ENCODE measurements at places on chromosomes 13 and 19. TPM values are rescaled to one million over a fixed set of nuclear protein-coding genes. Genes with fewer than 3 reads are reported as not detected.

- H3K4me3 ChIP-seq: no peak overlapping the region
- H3K36me3 ChIP-seq: no peaks in the 10 kb centered on the region
- no peaks in the 10 kb centered on the region for H3K27me3 ChIP-seq
- H3K4me1 ChIP-seq: peaks cover 49% of the 10 kb centered on the region
- peak overlapping the region; percentile 27 for H3K27ac ChIP-seq
Measured at GRCh38 chr13:26323764-26324163, 69.8 kb downstream of the CDK8 start.

DNA sequence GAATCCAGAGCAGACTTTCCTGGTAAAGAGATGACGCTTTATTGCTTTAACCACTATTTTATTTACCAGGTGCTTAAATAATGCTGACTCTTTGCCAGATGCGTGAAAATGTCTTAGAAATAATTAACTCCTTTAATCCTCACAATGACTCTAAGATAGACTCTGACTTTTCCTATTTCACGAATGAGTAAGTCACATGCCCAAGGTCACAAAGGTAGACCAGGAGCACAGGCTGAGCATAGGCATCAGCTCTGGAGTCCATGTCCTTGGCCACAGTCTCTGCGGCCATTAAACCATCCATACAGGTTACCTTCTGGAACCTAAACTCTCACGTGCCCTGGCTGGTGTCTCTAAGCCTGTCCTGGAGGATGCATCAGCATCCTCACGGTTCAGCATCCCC, 87.3 kb downstream of the ERCC5 start:
- no peak for DNase-seq
- peaks cover 7% of the 10 kb centered on the region for H3K27me3 ChIP-seq
- H3K27ac ChIP-seq: no peak overlapping the region
- H3K4me1 ChIP-seq: peaks cover 5% of the 10 kb centered on the region
- H3K4me3 ChIP-seq: no peak overlapping the region

- peak overlapping the region; percentile 89 for H3K27ac ChIP-seq
- H3K4me1 ChIP-seq: peaks cover 62% of the 10 kb centered on the region
- H3K4me3 ChIP-seq: peak overlapping the region; percentile 87
Measured at GRCh38 chr13:110914331-110915056, 375 bp downstream of the ANKRD10 start.

GRCh38 chr13:32941368-32941767, 74.9 kb upstream of the KL start:
- peaks cover 22% of the 10 kb centered on the region for H3K4me1 ChIP-seq
- no peak overlapping the region for H3K27ac ChIP-seq
- H3K27me3 ChIP-seq: no peaks in the 10 kb centered on the region
- no peak overlapping the region for H3K4me3 ChIP-seq
- H3K36me3 ChIP-seq: peaks cover 8% of the 10 kb centered on the region

DNA sequence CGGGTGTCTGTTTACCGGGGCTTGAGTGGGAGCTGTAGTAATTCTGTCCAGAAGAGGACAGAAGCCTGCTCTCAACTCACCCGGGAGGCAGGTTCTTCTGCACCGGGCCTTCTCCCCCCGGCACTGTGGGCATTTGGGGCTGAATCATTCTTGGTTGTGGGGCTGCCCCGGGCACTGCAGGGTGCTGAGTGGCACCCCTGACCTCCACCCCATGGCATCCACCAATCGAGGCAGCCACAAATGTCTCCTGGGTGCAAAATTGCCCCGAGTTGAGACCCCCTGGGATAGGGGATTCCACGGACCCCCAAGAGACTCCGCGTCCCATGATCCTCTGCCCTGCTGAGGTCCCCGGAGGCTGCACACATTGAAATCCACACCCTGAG, 68.8 kb downstream of the GNG7 start:
- no peak overlapping the region for H3K27ac ChIP-seq
- H3K36me3 ChIP-seq: peaks cover 2% of the 10 kb centered on the region
- no peaks in the 10 kb centered on the region for H3K27me3 ChIP-seq
- no peak for DNase-seq
- peaks cover 14% of the 10 kb centered on the region for H3K4me1 ChIP-seq
- H3K4me3 ChIP-seq: no peak overlapping the region

DNA sequence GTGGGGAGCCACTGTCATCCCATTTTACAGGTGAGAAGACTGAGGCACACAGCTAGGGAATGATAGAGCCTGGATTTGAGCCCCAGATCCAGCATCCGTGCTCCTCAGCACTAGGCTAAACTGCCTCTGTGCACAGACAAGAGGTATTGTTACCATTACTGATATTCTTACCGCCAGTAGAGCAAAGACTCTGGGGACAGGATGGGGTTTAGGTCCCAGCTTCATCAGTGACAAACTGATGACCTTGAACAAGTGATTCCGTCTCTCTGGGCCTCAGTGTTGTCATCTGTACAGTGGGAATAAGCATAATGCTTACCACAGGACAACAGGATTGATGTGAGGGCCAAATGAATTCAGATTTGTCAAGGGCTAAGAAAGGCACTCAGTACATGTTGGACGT, 16.5 kb downstream of the AXL start:
- H3K27ac ChIP-seq: no peak overlapping the region
- peaks cover 22% of the 10 kb centered on the region for H3K36me3 ChIP-seq
- H3K27me3 ChIP-seq: no peaks in the 10 kb centered on the region
- H3K4me3 ChIP-seq: no peak overlapping the region
- no peaks in the 10 kb centered on the region for H3K4me1 ChIP-seq

DNA sequence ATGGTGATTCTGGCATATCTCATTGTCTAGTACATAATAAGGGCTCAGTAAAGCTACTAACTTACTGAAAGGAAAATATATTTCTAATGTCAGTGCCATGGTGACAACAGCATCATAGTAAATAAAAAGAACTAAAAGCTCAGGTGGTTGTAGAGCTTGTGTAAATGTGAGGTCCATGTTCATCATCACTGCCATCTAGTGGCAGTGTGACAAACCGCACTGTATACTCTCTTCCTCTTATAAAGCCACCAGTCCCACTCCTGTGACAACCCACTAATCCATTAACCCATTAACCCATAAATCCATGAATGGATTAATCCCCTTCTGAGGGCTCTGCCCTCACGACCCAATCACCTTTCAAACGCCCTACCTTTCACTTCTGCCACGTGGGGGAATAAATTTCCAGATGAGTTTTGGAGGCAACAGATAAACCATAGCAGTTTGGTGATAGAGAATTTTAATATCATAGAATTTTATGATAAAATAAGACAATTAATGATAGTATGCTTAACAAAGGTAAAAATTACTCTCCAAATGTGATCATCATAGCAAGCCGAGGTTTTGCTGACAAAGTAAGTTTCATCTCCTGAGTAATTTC, 160.4 kb upstream of the SGCG start:
- H3K27ac ChIP-seq: no peak overlapping the region
- no peak overlapping the region for H3K4me3 ChIP-seq
- H3K27me3 ChIP-seq: peaks cover 17% of the 10 kb centered on the region
- H3K36me3 ChIP-seq: no peaks in the 10 kb centered on the region

- peaks cover 24% of the 10 kb centered on the region for H3K27me3 ChIP-seq
- H3K4me3 ChIP-seq: no peak overlapping the region
- H3K27ac ChIP-seq: no peak overlapping the region
- H3K4me1 ChIP-seq: no peaks in the 10 kb centered on the region
Measured at GRCh38 chr19:49390929-49391359, 2.9 kb downstream of the KASH5 start.

DNA sequence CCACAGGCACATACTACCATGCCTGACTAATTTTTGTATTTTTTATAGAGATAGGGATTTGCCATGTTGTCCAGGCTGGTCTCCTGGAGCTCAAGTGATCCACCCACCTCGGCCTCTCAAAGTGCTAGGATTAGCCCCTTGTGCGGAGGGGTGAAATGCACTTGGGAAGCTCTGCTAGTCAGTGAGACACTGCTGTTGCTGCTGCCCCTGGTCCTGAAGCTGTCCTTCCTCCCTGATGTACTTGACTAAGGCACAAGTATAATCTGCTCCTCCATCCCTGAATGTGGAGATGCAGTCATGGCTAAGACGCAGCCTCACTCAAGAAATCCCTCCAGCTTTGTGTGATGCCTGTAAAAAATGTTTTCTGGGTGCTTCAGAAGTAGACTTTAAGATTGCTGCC, 124.5 kb downstream of the KCTD15 start:
- DNase-seq: no peak
- H3K36me3 ChIP-seq: no peaks in the 10 kb centered on the region
- H3K4me3 ChIP-seq: no peak overlapping the region
- no peaks in the 10 kb centered on the region for H3K4me1 ChIP-seq
- no peak overlapping the region for H3K27ac ChIP-seq

DNA sequence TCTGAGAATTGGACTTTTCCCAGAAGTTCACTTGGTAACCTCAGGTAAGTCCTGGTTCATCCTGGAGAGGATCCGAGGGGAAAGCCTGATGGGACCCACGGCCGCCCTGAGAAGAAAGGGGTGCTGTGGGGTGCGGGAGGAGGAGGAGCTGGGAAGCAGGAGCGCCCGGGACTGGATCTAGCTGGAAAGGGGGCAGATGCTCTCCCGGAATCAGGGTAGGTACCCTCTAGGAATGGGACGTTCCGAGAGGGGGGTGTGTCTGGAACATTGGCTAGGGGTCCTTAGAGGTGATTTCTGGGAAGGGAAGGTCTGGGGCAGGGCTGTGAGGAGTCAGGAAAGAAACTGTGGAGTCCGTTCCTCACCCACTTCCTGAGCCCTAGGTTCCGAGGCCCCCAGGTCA, 38.7 kb upstream of the ZNF492 start:
- no peak overlapping the region for H3K4me3 ChIP-seq
- no peak overlapping the region for H3K27ac ChIP-seq
- H3K4me1 ChIP-seq: no peaks in the 10 kb centered on the region

DNA sequence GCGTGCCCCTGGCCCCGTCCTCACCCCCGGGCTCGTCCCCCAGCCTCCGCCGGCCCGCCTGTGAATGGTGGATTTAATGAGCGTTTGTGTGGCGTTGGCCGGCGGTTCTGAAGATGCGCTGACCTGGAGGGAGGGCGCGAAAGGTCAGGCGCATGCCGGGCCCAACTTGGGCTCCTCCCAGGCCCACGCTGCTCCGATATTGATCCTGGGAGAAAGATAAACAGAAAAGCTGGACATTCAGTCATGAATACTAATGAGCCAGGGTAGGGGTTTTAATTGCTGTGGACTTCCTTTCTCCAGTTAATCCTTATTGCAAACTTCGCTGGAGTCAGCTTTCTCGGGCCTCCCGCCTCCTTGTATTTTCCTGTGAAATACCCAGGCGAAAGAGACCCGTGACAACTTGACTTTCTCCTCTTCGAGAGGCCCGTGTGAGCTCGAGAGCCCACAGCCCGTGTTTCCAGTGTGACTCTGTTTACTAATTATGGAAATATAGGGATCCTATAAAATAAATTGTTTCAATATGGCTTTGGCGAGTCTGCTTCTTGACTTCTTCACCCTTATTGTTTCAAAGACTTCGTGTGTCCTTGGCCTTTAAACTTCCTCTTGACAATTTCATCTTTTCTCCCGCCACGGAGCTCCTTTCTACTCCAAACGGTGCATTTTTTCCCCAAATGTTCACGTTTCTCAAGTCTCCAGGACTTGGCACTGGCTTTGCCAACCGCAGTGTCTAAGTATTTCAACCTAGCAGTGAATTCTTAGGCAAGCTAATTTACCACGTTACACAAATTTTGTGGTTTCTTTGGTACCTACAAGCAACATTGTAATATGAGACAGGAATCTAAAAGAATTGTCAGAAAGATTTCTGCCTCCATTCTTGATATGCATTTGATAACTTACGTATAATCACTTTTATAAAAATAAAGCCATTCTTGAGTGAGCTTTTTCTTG, 10.5 kb downstream of the ZIC2 start:
- no peak for DNase-seq
- H3K36me3 ChIP-seq: no peaks in the 10 kb centered on the region
- H3K27me3 ChIP-seq: peaks cover 15% of the 10 kb centered on the region
- H3K4me1 ChIP-seq: peaks cover 72% of the 10 kb centered on the region
- H3K27ac ChIP-seq: peak overlapping the region; percentile 90
- no peak overlapping the region for H3K4me3 ChIP-seq

DNA sequence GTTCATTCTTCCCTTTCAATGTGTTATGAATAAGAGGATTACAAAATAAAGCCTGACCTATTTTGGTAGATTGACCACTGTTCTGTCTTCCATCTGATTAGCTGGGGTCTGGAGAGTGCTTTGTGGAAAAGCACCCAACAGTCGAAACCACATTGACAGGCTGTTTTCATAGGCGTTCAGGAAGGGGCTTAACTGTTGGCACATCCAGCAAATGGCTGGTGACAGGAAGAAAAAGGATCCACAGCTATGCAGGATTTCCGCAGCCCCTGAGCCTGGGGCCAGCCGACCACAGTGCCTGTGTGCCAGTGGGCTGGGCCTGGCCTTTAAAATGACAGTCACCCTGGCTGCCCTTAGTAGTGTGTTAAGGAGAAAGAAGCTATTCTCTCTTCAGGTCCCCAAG, 113.3 kb downstream of the SIPA1L3 start:
- no peak overlapping the region for H3K27ac ChIP-seq
- H3K4me1 ChIP-seq: peaks cover 17% of the 10 kb centered on the region
- H3K27me3 ChIP-seq: no peaks in the 10 kb centered on the region
- no peaks in the 10 kb centered on the region for H3K36me3 ChIP-seq

GRCh38 chr19:39641773-39642172, 13.9 kb upstream of the LGALS16 start:
- H3K27me3 ChIP-seq: no peaks in the 10 kb centered on the region
- DNase-seq: no peak
- H3K36me3 ChIP-seq: no peaks in the 10 kb centered on the region
- H3K4me3 ChIP-seq: no peak overlapping the region
- H3K4me1 ChIP-seq: no peaks in the 10 kb centered on the region

DNA sequence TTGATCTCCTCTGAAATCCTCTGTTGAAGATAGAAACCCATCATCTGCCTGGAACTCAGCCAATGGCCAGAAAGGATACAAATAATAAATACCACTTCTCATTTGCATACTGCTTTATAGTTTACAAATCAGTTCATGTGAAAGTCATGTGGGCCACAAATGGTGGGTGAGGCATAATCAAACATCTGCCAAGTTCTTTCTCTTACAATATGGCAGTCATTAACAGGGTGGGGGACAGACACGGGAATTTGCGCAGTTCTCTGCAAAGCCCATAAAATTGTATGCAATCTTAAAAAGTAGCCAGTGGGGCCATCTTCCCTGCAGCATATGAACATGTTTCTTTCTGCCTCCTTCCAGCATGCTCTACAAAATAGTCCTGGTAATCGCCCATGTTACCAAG, 59.6 kb downstream of the NUFIP1 start:
- peaks cover 45% of the 10 kb centered on the region for H3K4me1 ChIP-seq
- H3K27me3 ChIP-seq: no peaks in the 10 kb centered on the region
- H3K27ac ChIP-seq: peak overlapping the region; percentile 55
- DNase-seq: no peak

GRCh38 chr13:113860051-113860664, 3.7 kb downstream of the GAS6 start:
- H3K27me3 ChIP-seq: no peaks in the 10 kb centered on the region
- DNase-seq: no peak
- peaks cover 53% of the 10 kb centered on the region for H3K4me1 ChIP-seq
- peak overlapping the region; percentile 2 for H3K27ac ChIP-seq

GRCh38 chr13:32001154-32001768, 30.3 kb upstream of the FRY start:
- H3K27me3 ChIP-seq: no peaks in the 10 kb centered on the region
- H3K36me3 ChIP-seq: no peaks in the 10 kb centered on the region
- H3K4me3 ChIP-seq: no peak overlapping the region
- peaks cover 10% of the 10 kb centered on the region for H3K4me1 ChIP-seq

TNNT1 gene
- total RNA-seq: not detected

NUP62 gene
- total RNA-seq: 44.7 TPM

TARM1 gene
- total RNA-seq: not detected

CXCL17 gene
- total RNA-seq: not detected

LYPD3 gene
- total RNA-seq: 0.39 TPM

KLK15 gene
- not detected for total RNA-seq

NLRP4 gene
- total RNA-seq: not detected
